ENCODE measurements at places on chromosomes 3 and 15. TPM values are rescaled to one million over a fixed set of nuclear protein-coding genes. Genes with fewer than 3 reads are reported as not detected.
A peak's percentile ranks its signal among the peaks of the same experiment; 100 is the strongest.

- no peak for DNase-seq
These were observed 3.4 kb downstream of the UROC1 start for GRCh38 chr3:126514161-126514560.

DNA sequence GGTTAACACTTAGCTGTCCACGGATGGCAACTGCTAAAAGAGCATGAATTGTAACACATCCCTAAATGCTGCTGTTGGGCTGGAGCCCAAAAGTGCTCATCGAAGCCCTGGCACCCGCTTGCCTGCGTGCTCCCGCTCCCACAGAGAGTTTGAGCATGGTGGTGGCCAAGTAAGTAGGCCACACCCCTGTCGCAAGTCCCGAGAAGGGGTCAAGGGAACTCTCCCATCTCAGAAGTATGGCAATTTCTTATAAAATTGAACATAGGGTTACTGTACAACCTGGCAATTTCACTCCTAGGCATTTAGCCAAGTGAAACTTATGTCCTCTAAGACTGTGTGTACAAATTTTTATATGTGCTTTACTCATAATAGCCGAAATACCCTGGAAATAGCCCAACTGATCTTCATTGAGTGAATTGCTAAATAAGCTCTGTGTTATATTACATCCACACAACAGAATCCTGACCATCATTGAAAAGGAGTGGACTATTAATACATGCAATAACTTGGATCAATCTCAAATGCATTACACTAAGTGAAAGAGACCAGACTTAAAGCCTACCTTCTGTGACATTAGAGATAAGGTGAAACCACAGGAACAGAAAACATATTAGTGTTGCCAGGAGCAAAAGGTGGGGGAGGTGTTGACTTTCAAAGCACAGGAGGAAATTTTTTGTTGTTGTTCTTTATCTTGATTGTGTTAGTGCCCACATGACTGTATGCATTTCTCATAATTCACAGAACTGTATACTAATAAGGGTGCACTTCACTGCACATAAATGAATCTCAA is 1.5 kb upstream of the GCSAM start:
- DNase-seq = no peak

Gene ZPLD1
- not detected for total RNA-seq

- DNase-seq = no peak
These were observed 341.8 kb upstream of the GBE1 start for GRCh38 chr3:82103241-82103640.

DNA sequence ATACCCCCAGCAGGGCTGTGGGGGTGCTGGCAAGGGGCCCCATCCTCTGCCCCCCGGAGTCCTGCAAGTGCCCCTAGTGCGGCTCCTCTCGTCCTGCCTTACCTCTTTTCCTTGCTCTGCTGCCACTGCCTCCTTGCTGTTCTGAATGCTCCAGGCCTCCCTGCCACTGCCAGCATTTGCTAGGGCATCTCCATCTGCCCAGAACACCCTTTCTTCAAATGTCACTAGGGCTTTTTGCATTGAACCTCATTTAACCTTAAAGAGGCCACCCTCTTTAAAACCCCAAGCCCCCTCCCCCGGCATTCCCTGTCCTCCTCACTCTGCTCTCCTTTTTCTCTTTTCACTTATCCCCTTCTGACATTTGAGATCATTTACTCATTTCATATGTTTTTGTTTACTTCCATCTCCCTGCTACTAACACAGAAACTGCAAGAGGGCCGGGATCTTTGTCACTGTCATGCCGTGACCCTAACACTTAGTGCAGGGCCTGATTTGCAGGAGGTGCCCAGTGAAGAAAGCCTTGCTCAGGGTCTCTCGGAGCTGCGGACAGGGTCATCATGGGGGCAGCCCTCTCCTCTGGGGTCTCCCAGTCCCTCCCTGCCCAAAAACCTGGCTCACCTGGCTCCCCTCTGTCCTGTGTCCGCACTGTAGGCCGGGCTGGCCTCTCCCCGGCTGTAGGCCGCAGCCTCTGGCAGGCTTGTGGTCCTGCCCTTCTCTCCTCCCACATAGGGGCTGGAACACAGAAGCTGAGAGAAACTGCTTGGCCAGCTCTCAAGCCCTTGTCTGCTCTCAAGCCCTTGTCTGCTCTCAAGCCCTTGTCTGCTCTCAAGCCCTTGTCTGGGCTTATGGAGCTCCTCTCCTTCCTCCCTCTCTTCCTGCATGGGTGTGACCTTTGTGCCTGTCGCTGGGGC is at the start of gene ACOX2:
Gene ACOX2, minus strand, starts transcription at position 690 of the 911 bp plus-strand sequence. CDS start 2,084 bp downstream, outside the sequence.
- DNase-seq = no peak

DNA sequence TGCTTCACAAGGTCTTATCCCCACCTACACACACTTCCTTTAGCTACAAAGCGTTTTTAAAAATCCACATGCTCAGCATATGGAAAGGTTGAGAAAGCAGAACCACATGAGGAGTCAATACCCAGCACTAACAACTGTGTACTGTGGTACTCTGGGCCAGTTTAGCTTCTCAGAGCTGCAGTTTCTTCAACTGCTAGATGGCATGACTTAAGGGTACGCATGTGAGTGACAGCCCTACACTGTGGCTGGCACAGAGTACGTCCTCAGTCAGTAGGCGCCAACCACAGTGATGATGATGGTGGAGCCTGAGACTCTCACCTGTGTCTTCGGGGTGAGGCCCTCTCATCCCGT is 17.4 kb downstream of the CCDC12 start:
- peak; percentile 72 for DNase-seq

DNA sequence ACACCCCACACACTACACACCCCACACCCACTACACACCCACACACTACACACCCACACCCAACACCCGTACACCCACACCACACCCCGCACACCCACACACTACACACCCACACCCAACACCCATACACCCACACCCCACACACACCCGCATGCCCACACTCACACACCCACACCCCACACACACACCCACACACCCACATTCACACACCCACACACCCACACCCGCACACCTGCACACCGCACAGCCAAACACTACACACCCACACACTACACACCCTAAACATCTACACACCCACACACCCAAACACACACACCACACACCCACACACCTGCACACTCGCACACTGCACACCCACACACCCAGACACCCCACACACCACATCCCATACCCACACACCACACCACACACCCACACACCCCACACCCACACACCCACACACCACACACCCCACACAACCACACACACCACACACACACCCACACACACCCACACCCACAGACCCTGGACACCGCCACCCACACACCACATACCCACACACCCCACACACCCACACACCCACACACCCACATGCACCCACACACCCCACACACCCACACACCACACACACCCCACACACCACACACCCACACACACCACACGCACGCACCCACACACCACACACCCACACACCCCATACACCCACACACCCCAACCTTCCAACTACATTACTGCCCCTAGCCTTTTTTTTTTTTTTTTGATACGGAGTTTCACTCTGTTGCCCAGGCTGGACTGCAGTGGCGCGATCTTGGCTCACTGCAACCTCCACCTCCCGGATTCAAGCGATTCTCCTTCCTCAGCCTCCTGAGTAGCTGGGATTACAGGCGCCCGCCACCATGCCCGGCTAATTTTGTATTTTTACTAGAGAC is 16.9 kb downstream of the CEP19 start:
- DNase-seq = no peak

Gene MESD
- total RNA-seq = 25.7 TPM

DNA sequence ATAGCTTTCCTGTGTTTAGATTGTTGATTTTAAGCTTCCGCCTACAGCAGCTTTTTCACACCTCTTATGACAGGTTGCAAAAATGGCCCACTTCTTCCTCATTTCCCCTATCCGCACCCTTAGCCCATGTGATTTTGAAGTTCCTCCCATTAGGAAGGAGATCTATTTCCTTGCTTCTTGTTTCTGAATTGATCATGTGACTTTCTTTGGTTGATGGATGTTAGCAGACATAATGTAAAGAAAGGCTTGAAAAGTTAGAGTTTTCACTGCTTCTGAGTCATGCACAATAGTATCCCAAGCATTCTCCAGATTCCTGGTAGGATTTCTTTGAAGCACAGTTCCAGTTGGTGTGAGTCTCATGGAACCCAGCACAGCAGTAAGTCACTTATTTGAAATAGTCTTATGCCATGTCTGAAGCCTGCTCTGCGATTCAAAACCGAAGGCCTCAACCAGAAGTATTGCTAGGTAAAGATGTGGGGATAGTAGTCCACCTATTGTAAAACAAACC is 76.6 kb downstream of the EDEM1 start:
- DNase-seq = no peak

Gene SYNPR
- total RNA-seq = not detected

DNA sequence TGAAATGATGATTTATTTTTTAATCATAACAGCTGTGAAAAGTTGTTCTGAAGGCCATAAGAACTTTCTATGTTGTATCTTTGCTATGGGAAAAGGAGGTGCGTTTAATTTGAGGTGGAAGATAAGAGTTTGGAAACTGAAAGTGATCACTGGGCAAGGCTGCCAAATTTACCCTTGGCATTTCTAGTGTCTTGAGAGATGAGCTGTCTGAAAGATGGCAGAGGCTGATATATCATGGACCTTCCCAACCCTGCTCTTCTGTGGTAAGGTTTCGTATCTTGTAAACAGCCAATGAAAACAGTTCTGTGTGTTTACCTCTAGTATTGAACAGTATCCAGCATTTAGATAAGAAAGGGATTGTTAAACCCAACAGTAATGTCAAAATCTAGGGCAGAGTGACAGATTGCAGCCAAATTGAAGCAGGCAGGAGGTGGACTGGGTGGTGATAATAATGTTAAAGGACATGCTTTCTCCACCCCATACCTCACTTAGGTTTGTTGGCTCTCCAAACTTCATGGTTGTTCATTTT is 15.8 kb upstream of the NFKBIZ start:
- DNase-seq = no peak

Gene THAP10
- 0.20 TPM for total RNA-seq

Gene MYZAP
- not detected for total RNA-seq

DNA sequence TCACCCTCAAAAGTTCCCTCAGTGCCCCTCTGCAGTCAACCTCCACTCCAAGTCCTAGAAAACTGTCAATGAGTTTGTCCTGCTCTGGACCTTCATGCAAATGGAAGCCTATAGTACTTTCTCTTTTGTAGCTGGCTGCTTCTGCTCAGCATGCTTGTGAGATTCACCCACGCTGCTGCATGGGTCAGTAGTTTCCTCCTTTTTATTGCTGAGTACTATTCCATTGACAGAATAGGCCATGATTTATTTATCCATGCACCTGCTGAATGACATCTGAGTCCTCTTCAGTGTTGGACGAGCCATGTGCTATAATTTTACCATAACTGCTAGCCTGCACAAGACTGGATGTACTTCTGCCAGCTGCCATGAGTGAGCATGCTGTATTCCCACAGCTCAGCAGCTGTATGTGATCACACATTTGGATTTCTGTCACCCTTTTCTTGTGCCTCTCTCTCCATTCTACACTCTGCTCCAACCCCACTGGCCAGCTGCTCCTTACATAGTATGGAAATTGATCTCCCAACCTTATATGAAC is 26.3 kb downstream of the CDCP1 start:
- no peak for DNase-seq

Gene SETMAR
- 18.4 TPM for total RNA-seq

Gene KLF15
- total RNA-seq = 0.11 TPM

- DNase-seq = no peak
These were observed 32.5 kb downstream of the RSL24D1 start for GRCh38 chr15:55164284-55164683.

GRCh38 chr3:73716418-73716817 is 91.7 kb upstream of the PDZRN3 start:
- no peak for DNase-seq

Gene SLITRK3
- total RNA-seq = not detected

Gene ARHGAP31
- total RNA-seq = 25.8 TPM

- DNase-seq = no peak
These were observed 25.0 kb downstream of the SEC61A1 start for GRCh38 chr3:128077202-128077624.

Gene AHSG
- not detected for total RNA-seq

Gene PPCDC
- 35.5 TPM for total RNA-seq

DNA sequence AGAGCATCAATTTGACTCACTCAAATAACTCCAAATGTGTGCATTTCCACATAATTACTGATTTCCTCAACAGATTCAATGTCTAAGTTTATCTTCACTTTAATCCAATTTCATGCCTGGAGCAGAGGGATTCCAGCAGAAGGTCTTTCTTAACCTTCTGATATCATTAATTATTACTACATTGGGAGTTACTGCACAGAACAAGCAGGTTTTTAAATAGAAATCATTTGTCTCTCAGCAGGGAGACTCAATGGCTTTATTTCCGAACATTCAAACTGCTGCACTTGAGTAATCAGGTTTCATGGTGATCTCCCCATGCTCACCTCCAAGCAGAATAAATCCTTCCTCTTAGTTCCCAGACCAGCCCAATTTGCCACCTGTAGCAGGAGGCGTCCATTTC is 264.8 kb upstream of the IGF1R start:
- no peak for DNase-seq

GRCh38 chr3:154976072-154976983 is 103.8 kb upstream of the MME start:
- DNase-seq = no peak

GRCh38 chr3:161838021-161838420 is 341.4 kb downstream of the OTOL1 start:
- no peak for DNase-seq

DNA sequence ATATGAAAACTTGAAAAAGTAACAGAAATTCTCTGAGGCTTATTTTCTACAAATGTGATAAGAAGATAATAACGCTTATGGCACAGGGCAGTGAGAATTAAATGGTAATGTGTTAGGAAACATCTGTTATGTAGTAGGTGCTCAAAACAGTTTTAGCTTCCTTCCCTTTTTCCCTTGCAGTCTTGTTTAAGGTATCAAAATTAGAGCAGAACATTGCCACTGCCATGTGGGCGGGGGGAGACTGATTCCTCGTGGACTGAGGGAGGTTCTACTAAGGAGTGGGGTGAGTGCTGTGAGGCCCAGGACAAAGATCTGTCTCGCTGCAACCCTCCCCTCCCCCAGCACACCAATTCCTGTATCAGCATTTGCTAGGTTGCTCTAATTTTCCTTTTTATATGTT is 702.4 kb downstream of the TUSC7 start:
- DNase-seq = no peak

- DNase-seq = no peak
These were observed 353.3 kb downstream of the LPP start for GRCh38 chr3:188507244-188507720.

DNA sequence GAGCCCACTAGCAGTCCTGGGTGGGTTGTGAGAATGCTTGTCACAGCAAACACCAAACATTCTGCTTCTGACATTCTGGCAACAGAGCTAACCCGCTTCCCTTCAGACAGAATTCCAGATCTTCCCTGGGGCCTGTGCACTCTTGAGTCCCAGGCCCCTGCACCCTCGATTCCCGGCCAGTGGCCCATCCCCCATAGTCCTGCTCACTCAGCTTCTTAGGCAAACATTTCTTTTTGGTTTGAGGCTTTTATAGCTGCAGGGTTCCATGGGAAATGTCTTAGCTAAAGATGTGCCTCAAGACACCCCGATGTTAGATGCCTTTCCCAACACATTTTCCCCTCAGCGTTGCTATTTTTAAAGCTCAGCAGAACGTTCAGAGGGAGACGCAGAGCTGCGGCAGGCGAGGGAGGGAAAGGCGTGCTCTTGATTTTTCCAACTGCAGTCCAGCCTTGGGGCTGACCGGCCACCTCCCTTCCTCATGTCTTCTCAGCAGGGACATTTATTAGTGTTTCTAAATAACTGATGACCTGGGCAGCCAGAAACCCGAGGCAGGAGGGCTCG is 35.2 kb downstream of the ABTB1 start:
- no peak for DNase-seq

Gene RNF168
- 29.8 TPM for total RNA-seq

GRCh38 chr15:47768735-47769134 is 51.4 kb downstream of the SEMA6D start:
- no peak for DNase-seq

Gene KCNMB2
- not detected for total RNA-seq

Gene CCK
- not detected for total RNA-seq

Gene SCN5A
- 0.47 TPM for total RNA-seq

Gene PARP9
- 13.2 TPM for total RNA-seq
